Naive thymus-derived CD8-positive, alpha-beta T cell (primary cell): ENCODE measurements at places on chromosomes 1 and 21. TPM values are rescaled to one million over a fixed set of nuclear protein-coding genes. Genes with fewer than 3 reads are reported as not detected.
A peak's percentile ranks its signal among the peaks of the same experiment; 100 is the strongest.

SERPINC1 gene
- not detected for total RNA-seq

GRCh38 chr1:18058206-18058921, 49.2 kb upstream of the IGSF21 start:
- H3K27ac ChIP-seq = no peak overlapping the region
- peaks cover 24% of the 10 kb centered on the region for H3K27me3 ChIP-seq
- no peak overlapping the region for H3K4me3 ChIP-seq
- DNase-seq = no peak
- H3K36me3 ChIP-seq = no peaks in the 10 kb centered on the region

C21orf58 gene
- total RNA-seq = 6.4 TPM

TNFRSF9 gene
- 0.05 TPM for total RNA-seq

DNA sequence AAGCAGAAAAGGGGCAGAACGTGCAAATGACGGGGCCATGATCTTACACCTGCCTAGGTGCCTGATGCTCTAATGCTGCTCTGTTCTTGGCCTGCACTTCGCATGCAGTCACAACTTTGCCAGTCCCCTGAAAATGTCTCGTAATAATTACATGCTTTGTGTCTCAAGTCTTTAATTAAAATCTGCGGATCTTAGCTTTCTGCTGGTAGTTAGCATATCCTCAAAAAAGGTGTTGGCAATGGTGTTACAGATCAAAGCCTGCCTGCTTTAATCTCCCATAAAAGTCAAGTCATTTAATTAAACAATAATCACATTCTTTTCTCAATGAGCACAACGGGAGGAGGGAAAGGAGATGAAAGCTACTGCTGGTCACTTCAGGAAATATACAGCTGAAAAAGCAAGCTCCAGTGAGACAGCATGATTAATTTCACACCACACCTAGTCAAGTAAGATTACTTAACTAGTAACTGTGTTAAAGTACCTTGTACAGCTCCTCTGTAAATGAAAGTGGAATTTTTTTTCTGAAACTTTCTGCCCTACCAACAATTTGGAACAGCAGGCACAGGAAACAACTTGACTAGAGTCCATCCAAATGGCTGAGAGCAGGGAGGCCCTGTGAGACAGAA, 45.8 kb downstream of the STX6 start:
- no peak for DNase-seq
- H3K27ac ChIP-seq = peak overlapping the region; percentile 43
- H3K36me3 ChIP-seq = peaks cover 80% of the 10 kb centered on the region
- H3K27me3 ChIP-seq = no peaks in the 10 kb centered on the region
- H3K4me3 ChIP-seq = no peak overlapping the region

DNA sequence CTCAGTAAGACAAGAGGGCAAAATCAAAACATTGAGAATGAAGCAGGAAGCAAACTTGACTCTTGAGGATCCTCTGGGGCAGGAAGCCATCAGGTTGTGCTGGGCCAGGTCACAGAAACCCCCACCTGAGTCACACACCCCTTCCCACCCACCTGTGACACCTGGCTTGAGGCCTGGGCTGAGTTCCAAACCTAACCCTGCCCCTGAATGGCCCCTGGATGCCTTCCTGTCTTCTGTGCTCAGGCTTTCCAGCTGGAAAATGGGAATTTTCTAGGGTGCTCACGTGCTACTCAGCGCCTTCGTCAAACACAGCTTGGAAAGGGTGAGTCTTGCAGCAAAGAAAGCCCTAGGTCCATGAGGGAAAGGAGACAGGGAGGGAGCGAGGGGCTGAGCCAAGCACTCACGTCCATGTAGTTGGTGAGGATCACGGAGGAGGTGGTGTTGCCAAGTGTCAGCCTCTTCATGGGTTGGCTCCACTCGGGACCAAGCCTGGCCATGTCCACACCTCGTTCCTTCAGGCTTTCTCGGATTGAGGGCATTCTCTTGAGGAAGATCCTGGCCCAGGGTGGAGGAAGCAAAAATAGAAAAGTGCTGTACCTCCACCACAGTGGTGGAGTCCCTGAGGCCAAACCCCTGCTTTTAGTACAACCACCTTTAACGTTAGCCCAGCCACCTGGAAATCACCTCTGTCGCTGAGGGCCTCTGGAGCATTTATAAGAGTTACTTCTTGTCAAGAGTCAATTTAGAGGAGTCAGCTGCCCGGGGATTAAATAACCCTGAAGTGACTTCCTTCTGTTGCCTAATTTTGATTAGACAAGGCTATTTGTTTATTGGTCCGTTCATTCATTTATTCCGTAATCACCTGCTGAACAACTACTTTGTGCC, 4.3 kb downstream of the REN start:
- H3K36me3 ChIP-seq = no peaks in the 10 kb centered on the region
- no peak overlapping the region for H3K4me3 ChIP-seq
- peaks cover 2% of the 10 kb centered on the region for H3K27me3 ChIP-seq
- no peak for DNase-seq
- H3K27ac ChIP-seq = no peak overlapping the region
- no peaks in the 10 kb centered on the region for H3K4me1 ChIP-seq

ITPKB gene
- total RNA-seq = 185 TPM

CR1L gene
- not detected for total RNA-seq

TNFSF4 gene
- total RNA-seq = 2.3 TPM

SAMSN1 gene
- total RNA-seq = 27.0 TPM

- H3K36me3 ChIP-seq = no peaks in the 10 kb centered on the region
- H3K4me1 ChIP-seq = no peaks in the 10 kb centered on the region
- no peak for DNase-seq
- H3K4me3 ChIP-seq = no peak overlapping the region
- no peak overlapping the region for H3K27ac ChIP-seq
These were observed 54.2 kb upstream of the USP1 start for GRCh38 chr1:62382658-62382955.

- H3K36me3 ChIP-seq = no peaks in the 10 kb centered on the region
- no peak for DNase-seq
- peaks cover 16% of the 10 kb centered on the region for H3K27me3 ChIP-seq
- no peak overlapping the region for H3K4me3 ChIP-seq
- no peak overlapping the region for H3K27ac ChIP-seq
These were observed 81.7 kb upstream of the PGBD5 start for GRCh38 chr1:230507666-230508402.
